Ecto neural progenitor cell (in vitro differentiated cells): ENCODE measurements at places on chromosomes 12 and 14.

DNA sequence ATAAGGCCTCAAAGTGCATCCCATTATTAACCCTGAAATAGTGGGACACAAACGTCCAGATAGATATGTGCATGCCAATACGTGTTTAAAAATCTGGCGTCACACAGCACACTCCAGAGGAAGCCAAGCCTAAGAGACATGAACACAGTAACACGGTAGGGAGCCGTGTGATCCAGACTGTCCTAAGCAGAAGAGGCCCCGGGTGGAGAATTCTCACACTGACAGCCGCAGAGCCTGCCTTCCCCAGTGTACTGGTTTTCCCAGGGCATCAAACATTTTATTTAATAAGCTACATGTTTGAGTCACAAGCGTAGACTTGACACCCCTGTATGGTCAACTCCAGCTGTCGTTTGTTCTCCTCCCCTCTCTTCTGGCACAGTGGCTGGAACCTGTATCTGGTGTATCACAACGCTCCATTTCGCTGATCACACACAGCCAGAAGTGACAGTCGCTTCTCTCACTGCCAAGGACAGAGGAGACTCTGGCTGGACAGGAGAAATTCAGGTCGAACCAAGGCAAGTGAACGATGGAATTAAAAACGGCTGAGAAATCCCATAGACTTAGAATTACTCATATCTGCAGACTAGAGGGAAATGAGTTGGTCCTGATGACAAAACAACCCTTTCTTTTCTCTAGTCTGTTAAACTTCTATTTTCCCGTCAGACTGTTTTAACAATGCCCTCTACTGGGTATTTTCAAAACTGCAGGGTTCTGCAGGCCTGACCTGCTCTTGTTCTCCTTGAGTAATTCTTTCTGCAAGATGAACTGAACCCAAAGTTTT is 359.9 kb downstream of the RGS6 start:
- peak; percentile 46 for DNase-seq

DNA sequence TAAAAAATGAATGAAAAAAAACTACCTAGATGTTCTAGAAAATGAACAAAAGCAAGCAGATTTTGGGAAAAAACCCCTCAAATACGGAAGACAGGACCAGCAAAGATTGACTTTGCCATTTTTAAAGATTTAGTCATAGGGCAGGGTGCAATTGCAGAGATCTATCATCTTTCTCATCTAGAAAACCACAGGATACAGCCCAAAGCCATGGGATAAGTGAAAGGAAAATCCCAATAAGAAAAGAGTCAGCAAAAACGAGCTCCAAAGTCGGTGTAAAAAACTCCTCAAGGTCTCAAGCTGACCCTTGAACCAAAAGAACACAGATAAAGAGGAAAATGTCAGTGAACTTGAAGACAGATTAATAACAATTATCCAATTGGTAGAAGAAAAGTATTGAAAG is 28.0 kb downstream of the CEP290 start:
- no peak for DNase-seq

GRCh38 chr12:121748571-121749265 is 36.2 kb downstream of the TMEM120B start:
- DNase-seq = no peak

DNA sequence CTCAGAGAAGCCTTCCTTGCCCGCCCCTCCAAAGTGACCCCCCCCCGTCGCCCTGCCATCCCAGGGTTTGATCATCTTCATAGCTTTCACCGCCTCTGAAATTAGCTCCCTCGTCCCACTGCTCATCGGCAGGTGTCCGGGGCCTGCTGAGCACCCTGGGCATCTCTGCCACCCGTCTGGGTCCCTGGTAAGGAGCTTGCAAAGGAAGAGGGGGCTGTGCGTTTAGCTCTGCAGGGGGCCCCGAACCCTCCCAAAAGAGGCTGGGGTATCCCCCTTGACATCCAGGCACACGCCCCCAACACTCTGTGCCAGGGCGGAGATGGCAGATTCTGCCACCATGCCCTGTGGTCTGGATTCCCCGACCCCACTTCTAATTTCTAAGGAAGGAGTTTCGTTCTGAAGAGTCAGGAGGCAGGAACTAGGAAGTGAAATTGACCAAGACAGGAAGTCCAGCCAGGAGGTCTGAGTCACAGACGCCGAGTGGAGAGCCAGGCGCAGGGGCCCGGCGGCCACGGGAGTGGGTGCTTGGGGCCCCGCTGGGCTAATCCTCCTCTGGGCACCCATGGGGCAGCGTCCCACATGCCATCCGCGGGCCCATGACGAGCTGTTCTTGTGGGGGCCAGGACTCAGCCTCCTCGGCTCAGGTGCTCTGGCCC is 95.7 kb downstream of the RFLNA start:
- no peak for DNase-seq

GRCh38 chr12:95966287-95966870 is 23.2 kb downstream of the AMDHD1 start:
- DNase-seq = no peak

DNA sequence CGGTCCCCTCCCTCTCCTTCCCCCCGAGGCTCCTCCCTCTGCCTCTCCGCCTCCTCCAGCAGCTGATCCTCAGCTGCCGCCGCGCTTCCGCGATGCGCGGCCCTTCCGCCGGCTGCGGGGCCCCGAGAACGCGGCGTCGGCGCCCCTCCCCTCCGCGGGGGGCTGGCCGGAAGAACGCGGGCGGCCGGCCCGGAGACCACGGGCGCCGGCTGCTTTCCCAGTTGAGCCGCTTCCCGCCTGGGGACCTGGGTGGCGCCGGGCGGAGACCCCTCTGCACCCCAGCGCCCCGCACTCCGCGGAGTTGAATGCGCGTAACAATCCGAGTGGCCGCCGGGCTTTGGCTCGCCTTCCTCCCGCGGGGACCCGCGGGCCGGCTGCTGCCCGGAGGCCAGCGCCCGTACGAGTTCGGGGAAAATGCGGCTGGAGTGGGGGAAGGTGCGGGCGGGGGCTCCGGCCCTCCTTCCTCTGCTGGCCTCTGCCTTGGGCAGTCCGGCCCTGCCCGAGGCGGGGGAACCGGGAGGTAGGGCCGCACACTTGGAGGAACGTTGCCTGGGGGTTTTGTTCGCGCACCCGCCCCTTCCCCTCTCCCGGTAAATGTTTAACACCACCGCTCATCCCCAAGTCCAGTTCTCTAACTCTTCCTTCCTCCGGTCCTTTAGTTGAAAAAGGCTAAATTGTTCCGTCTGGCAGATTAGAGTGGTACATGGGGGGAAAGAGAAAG is 393 bp upstream of the DCAF5 start:
- no peak for DNase-seq

DNA sequence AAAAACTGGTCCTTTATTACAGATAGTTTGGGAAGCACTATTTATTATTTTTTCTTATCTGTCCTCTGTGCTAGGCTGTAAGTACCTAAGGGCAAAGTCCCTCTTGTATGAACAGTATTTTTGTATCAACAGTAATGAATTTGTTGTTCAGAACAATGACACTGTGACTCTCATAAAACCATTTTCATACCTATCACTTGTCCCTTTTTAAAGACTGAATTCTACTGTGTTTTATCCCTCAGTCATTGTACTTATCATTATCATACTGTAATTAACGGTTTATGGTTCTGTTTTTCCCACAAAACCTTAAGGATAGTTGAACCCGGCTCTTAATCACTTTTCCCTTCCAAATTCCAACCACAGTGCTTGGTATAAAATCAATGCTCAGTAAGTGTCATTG is 69.4 kb downstream of the SRGAP1 start:
- no peak for DNase-seq

DNA sequence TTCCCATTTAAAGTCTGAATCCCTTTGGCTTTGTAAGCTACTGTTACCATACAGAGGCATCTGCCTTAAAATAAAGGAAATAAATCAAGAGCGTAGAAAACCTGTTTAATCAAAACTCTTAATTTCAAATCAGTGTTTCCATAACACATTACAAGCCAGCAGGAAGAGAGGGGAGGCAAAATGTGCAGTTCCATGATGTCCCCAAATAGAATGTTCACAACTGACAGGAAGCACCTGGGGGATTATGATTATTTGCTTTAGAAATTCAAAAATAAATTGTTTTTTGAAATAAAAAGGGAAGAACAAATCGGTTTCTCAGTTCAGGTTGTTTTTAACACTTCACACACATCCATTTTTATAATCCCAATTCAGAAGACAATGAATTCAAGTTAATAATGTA is 21.4 kb downstream of the SOCS2 start:
- no peak for DNase-seq

DNA sequence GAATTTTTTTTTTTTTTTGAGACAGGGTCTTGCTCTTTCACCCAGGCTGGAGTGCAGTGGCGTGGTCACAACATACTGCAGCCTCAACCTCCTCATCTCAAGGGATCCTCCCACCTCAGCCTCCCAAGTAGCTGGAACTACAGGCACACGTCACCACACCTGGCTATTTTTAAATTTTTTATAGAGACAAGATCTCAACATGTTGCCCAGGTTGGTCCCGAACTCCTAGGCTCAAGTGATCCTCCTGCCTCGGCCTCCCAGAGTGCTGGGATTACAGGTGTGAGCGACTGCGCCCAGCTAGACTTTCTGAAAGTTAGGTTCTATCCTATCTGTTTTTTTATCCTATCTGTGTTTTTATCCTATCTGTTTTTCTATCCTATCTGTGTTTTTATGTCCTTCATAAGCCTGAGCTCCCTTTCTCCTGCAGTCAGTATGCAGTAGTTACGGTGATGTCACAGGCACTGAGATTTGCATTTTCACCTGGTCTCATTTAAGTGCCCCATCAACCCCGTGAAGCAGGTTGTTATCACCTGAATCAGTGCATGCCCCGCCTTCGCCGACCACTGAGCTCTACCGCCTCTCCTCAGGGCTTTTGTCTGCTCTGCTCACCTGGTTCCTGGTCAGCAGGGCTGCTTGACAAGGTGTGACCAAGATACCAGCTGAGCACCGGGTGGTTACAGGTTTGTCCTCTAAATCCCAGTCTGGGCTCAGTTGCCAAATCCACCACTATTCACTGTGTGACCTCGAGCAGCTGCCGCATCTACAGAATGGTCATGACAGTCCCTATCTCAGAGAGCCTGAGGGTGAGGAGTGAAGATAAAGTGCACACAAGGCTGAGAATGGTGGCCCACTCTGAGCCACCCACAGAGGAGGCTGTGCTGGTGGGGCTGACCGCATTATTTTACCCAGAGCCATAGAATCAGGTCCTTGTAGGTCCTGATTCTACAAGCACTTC is 33.1 kb downstream of the SYNDIG1L start:
- DNase-seq = no peak

GRCh38 chr14:28542040-28542439 is 224.5 kb upstream of the FOXG1 start:
- no peak for DNase-seq

GRCh38 chr14:97065305-97066067 is 268.3 kb downstream of the VRK1 start:
- no peak for DNase-seq

DNA sequence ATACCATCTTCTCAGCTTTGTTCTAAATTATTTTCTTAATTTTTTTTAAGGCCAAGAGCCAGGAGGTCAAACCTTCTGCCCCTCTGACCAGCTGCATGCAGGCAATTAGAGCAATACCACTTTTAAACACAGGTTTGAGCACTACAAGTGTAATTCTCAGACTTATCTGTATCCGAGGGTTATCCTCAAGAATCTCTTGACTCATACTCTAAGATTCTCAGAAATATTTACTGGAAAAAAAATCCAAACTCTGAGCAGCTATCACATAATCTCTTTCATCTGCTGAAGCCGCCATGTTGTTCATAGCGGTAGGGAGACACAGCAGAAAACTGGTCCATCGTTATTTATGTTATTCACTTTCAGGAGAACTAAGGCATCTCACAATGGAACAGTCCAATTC is 27.4 kb upstream of the PTHLH start:
- no peak for DNase-seq

DNA sequence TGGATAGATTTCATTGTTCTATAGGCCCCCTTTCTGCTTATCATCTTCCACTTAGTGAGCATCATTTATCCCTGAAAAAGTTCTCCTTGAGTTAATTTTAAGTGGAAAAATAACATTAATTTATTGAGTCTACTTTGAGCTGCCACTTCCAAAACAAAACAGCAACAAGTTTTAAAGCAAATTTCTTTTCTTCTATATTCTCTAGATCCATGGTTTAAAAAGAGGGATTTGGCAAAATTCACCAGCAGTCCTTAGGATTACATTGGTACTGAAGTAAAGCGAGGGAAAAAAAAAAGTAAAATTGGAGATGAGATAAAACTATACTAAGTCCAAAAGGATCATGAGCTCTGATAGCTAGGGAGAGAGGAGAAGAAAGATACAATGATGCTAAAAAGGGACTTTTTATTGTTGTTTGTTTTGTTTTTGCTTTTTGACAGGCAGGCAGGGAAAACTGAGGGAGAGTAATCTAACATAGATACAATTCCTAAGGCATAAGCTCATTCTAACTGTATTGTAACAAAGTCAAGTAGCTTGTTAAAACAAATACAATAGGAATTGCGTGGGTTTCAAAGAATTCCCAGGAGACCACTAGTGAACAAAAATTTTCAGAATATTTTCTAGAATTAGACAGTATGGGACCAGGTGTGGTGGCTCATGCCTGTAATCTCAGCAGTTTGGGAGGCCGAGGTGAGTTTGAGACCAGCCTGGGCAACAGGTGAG is 19.2 kb upstream of the PLEKHA5 start:
- DNase-seq = no peak

DNA sequence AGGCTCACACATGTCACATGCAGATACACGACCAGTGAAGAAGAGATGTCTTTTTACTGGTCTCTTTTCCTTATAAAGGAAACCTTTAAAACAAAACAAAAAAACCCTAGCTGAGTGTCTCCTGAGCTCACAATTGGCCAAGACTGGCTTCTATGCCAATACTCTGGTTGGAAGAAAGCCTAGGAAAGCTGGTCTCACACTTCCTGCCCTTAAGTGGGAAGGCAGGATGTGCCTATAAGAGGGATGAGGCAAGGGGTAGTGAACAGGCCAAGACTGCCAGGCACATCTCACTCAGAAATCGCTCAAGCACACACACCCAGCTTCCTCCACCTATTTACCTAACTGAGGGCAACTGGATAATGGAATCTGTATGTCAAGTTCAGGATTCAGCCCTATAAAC is 50.0 kb downstream of the SOCS2 start:
- DNase-seq = no peak

DNA sequence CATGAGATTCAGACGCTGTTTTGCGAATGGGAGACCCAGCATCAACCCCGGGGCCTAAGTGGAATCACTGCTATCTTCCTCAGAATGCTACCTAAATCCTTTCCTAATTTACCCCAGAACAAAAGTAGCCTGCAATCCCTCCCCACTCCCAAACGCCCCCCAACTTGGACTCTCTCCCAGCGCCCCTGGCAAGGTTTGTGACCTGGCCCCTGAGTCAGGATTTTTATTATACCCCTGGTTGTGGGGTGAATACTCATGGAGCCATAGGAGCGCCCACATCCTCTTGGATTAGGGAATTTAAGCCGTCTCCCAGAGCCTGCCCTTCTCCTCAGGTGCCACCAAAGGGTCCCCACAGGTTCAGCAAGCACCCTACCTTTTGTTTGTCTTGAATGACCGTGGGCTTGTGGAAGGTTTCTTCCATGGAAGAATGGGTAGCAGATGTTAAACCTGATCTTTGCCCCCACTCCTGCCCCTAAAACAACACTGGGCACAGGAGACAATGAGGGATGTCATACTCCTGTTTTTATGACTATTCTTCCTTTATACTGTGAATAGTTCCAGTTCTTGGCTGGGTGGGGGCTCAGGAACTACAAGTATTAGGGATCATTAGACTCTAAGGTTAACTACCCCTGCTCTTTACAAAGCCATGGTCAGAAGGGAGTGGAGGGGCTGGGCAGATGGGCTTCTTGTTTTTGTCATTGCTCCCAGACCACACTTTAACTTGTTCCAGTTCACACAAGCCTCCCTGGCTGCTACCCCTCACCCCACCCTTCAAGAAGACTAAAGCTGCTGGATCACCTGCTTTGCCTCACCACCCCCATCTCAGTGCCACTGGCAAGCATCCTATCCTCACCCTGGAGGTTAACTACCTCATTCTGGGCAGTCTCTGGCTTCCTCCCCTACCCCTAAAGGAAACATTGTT is 630 bp downstream of the MYL6B start:
- no peak for DNase-seq
